ENCODE measurements at places on chromosomes 11 and 22.

DNA sequence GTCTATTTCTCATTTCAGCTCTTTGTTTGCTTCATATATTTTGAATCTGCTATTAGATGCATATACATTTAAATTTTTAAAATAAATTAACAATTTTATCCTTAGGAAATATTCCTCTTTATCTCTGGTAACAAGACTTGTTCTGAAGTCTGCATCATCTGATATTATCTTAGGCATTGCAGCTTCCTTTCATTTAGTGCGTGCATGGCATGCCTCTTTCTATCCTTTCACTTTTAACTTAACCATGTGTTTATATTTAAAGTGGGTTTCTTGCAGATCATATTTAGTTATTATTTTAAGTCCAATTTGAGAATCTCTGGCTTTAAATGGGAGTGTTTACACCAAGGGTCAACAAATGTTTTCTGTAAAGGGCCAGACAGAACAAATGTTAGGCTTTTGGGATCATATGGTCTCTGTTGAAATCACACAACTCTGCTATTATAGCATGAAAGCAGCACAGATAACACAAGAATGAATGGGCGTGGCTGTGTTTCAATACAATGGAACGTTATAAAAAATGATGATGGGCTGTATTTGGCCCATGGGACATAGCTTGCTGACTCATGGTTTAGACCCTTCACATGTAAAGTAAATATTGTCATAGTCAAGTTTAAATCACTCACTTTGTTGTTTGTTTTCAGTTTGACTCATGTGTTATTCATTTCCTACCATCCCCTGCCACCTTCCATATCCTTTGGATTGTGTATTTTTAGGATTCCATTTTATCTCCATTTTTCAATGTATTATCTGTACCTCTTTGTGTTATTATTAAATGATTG, 83.9 kb upstream of the SNX19 start:
- DNase-seq = no peak

DNA sequence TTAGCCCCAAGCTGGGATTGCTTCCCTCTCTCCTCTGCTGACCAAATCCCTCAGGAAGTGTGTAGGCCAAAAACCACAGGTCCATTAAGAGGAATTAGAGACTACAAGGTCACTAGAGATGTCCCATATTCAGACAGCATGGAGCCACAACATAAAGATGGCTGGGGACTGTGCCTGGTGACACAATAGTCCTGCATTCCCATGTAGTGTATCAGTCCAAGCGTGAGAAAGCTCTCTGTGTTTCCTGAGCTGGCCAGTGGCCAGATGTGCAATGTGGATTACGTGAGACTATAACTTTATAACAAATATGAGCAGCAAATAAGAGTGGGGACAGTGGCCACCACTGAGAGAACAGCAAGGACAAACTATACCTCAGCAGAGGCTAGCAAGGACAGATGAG, 7.6 kb upstream of the MS4A10 start:
- DNase-seq = no peak

GRCh38 chr11:62370743-62371440, 33.6 kb downstream of the ASRGL1 start:
- peak; percentile 62 for DNase-seq

DNA sequence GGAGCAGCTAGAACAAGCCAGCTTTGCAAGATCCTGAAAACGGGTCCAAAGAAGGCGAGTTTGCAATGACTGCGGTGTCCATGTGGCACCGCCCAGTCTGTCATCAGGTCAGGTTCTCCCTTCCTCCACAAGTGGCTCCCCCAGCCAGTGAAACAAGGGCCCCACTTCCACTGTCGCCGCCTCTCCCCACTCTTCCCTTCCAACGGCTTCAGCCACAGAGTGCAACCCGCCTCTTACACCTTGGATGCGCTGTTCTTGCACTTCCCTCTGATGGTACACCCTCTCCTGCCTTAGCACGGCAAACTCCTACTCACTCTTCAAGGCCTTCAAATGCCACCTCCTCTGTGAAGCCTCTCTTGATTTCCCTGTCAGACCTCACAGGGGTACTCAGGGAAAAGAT, 10.8 kb upstream of the TCF20 start:
- DNase-seq = no peak

- DNase-seq = peak; percentile 61
Observed at GRCh38 chr11:72589802-72590761, 84.1 kb downstream of the PDE2A start.

- no peak for DNase-seq
Observed at GRCh38 chr11:115446214-115446613, 58.0 kb downstream of the CADM1 start.

- DNase-seq = peak; percentile 7
Observed at GRCh38 chr22:45670981-45671782, 452 bp upstream of the ATXN10 start.

DNA sequence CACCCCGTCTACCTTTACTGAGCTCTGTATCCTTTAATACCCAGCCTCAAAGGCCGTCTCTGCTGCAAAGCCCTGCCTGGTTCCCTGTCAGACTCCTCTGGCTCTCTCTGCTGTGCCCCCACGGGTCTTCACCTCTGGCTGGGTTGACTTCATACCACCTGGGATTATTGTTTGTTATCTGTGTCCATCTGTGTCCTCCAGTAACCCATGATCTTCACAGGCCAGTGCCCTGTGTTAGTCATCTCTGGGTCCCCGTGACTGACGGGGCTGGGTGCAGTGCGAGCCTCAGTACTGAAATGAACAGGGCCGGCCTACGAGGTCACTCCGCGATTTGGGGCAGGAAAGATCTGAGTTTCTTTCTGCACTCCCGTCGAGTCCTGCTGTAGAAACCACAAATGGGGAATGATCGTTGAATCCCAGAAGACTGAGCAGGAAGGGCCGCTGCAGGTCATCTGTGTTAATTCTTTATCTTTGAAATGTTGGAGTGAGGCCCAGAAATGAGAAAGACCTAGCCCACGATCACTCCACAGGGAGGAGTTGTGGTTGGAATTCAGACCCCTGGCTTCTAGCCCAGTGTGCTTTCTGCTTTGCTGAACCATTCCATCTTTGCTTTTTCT, 12.3 kb upstream of the TUB start:
- no peak for DNase-seq

DNA sequence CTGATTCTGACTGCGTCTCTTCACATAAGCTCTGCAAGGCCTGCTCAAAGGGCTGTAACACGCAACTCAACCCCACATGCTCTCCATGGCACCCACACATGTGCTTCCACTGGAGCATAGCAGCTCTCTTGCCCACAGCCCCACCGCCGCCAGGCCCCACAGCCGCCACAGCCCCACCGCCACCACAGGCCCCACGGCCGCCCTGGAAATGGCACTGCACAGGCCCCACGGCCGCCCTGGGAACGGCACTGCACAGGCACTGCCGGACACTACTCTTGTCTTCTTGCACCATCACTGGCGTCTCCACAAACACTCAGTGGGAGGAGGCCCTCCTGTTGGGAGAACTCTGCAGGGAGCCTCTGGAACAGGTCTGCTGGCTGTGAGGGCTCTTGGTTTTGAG, 8.6 kb downstream of the MOB2 start:
- DNase-seq = no peak

DNA sequence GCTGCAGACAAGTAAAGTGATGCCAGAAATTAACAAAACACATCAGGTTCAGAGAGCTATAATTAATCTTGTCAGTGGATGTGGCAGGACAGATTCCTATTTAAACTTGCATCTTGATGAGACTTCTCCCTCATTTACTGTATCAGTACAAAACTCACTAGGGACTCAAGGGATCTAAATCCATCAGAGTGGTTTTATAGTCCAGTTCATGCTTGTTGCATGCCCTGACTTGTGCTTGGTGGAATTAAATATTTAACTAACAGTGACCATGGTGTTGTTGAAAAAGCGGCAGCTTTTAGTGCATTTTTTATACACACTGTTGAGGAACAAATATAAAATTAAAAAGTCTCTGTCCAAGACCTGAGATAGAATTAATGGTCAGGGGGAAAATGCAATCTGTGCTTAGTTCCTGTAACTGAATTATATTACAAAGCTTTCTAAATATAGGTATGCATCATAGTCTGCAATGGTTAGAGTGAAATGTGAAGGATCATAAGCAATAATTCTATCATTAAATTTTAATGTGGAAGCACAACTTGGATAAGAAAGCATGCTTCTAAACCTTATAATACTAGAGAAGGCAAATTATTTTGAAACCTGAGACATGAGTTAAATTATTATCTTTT, 1475.5 kb upstream of the TENM4 start:
- no peak for DNase-seq

DNA sequence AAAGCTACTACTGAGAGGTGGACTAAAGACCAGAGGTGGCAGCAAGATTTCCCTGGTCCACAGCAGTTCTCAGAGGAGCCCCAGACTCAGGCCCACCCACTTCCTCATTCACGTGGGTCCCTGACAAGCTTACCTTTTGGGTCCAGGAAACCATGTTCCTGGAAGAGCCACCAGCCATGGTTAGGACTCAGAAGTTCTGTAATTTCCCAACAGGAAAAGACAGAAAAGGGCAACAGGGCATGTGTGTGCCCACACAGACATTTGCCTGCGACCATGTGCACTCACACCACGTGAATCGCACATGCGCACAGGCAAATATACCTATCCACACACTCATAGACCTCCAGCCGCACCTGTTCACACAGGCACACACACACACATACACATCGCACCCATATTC, 42.9 kb downstream of the LRRC32 start:
- no peak for DNase-seq

DNA sequence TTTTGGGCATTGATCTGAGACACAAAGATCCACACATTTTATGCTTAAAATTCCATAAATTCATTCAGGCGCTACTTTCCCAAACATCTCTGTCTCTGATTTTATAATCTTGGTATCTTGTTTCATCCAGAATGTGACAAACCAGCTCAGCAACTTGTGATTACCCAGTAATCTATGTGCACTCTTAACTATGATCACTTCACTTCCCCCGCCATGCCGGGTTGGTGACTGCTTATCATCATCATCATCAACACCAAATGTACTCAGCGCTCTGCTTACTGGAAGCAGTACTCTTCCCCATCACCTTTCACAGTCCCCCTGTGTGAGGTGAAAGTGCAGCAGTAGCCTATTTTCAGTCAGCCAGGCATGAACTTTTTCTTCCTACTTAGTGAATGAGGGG, 15.2 kb upstream of the MMP7 start:
- DNase-seq = no peak

GRCh38 chr11:16811136-16812020, 72.9 kb downstream of the C11orf58 start:
- no peak for DNase-seq

- no peak for DNase-seq
Observed at GRCh38 chr11:37671321-37671720, 1073.3 kb upstream of the RAG2 start.

GRCh38 chr11:44221992-44222391, 87.9 kb downstream of the ALX4 start:
- DNase-seq = no peak

DNA sequence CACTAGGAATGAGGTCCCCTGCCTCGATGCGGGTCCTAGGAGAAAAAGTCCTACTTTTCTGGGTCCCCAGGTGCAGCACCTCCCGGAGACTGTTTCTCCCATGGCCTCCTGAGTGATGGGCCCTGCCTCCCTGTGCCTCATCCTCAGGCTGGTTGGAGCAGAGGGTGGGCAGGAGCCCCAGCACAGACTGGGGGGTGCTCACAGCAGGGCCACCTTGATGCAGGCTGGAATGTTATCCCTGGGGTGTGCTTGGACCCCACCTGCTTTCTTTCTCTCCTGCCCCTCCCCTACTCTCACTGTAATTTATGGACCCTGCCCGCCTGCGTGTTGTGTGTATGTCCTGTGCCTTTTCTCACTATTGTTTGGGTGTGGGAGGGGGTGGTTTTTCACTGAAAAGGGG, 8.1 kb downstream of the SHISA8 start:
- DNase-seq = no peak

GRCh38 chr11:17890325-17890724, 122.5 kb downstream of the SERGEF start:
- DNase-seq = no peak

GRCh38 chr11:70700453-70700852, 302.1 kb downstream of the CTTN start:
- no peak for DNase-seq

GRCh38 chr22:44023404-44024287, 456 bp upstream of the PARVB start:
- DNase-seq = peak; percentile 32

- DNase-seq = no peak
Observed at GRCh38 chr11:111456086-111456858, 55.9 kb downstream of the BTG4 start.

DNA sequence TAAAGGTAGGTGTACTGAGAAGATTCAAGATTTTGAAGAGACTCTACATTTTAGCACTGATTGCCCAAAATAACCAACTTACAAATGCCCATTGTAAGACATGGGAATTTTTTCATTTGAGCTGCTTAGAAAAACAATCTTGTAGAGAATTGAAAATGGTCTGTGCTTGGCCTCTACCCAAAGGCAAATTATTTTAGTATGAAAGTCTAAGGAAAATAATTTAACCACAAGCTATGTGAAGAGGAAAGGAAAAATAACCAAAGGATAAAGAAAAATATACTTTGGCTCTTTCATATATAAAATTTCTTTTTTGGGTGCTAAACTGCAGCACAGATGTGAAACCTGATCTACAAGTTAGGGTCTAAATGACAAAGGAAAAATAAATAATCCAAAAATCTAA, 54.9 kb downstream of the ME3 start:
- no peak for DNase-seq

DNA sequence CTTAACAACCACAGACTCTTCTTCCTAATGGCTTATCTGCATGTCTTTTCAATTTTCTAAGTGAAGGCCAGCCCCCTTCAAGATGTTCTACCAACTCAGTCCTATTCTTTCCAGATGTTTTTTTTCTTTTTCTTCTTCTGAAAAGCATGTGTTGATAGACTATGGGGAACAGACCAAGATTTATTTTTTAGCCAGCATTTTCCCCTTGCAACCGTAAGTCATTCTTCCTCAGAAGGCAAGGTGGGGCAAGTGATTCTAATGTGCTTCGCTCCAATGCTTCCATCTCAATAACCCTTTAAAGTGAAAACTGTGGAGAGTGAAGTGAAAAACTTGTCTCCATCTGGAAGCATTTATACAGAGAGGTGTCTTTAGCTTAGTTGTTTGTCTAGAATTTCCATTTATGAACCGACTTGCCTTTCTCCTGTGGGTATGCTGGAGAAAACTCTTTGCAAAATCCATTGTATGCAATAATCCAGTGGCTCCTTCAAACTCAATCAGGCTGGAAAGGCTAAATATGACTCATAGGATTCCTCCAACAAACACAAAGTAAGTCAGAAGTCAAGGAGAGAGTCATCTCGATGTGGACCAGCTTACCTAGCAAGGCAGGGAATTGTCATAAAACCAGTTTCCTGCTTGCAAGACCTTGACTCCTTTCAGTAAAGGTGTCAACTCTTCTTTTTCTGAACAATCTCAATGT, 83.7 kb downstream of the MAML2 start:
- no peak for DNase-seq

- DNase-seq = no peak
Observed at GRCh38 chr11:27497284-27497866, 9.2 kb downstream of the LIN7C start.

DNA sequence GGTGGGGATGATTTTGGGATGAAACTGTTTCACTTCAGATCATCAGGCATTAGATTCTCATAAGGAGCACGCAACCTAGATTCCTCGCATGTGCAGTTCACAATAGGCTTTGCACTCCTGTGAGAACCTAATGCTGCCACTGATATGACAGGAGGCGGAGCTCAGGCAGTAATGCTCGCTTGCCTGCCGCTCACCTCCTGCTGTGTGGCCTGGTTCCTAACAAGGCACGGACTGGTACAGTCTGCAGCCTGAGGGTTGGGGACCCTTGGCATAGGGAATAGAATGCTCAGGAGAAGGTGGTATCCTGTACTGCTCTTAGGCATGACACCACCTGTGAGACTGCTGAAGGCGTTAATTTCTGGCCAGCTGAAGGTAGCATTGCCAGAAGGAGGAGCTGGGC, 47.0 kb downstream of the STIM1 start:
- DNase-seq = peak; percentile 26

GRCh38 chr11:72642884-72643522, 31.2 kb downstream of the PDE2A start:
- peak; percentile 76 for DNase-seq
